ENCODE measurements at places on chromosomes 5 and 9.

DNA sequence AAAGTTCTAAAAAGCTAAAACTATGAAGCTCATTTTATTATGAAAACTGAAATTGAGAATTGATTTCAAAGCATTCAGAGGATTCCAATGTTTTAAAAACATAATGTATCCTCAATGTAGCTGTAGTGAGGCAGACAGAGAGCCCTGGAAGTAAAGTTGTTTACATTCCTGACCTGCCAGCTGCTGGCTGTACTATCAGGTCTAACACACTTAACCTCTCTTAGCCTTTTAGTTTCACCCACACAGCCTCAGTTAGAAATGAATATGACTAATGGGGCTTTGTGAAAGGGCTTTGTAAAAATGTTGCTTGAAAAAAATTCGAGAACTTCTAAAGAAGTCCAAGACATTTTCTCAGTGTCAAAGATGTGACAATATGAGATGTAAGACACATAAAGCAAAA is 122.6 kb downstream of the FBXL17 start:
- no peak for DNase-seq

GRCh38 chr5:149220750-149221149 is 50.9 kb upstream of the AFAP1L1 start:
- no peak for DNase-seq

GRCh38 chr9:84270847-84271530 is 69.6 kb downstream of the SLC28A3 start:
- peak; percentile 29 for DNase-seq

GRCh38 chr5:160727296-160727997 is 124.6 kb downstream of the ATP10B start:
- no peak for DNase-seq

DNA sequence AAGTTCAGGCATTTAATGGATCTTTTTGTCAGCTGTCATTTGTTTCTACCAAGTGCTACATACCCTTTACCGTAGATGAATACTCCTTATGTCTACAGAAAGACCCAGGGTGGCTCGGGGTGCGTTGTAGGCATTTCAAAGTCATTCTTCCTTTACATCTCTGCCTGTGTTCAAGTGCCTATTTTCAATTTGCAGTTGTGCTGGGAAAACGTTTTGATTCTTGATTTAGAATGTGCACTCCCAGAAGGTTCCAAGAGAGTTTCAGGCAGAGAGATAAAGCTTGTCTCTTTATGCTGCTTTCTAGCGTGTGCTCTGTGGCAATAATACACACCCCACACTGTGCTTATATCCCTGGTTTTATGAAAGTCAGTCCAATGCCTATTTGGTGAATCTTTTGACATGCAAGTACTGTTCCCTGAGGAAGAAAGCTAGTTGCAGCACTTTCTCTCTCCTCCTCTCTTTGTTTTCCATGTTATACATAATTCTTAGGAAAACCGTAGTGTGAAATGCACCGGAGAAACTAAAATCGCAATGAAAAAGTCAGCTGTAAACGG is 828.1 kb upstream of the ZNF608 start:
- DNase-seq: no peak

- DNase-seq: no peak
Measured at GRCh38 chr5:118236108-118236849, 752.1 kb downstream of the DTWD2 start.

- DNase-seq: no peak
Measured at GRCh38 chr9:82354279-82354659, 365.7 kb downstream of the SPATA31D1 start.

GRCh38 chr5:78587775-78588291 is 60.7 kb downstream of the LHFPL2 start:
- DNase-seq: no peak

DNA sequence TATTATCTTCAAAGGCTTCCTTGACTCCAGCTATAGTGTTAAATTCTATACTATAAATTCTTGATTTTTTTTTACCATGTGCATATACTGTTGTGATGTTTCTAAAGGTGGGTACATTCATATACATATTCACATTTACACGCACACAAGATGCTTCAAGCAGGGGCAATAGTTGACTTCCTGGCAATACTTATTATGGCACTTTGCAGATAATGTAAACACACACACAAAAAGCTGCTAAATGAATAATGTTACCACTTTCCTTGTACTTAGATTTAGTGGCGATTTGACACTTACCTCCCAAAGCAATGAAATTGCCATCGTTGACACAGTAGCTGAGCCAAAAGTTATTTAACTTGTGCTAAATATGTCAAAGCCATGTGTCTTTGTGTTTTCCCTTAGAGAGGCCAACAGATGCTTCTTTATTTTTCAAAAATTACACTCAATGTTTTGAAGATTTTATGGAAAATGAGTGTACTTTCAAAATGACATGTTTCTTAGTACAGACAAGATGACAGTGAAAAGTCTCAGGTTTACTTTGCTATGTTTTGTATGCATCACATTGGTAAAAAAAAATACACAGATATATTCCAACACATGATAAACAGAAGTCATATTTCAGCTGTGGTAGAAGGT is 12.2 kb upstream of the ERAP2 start:
- DNase-seq: no peak

- DNase-seq: no peak
Measured at GRCh38 chr9:116073826-116074225, 79.8 kb upstream of the PAPPA start.

- no peak for DNase-seq
Measured at GRCh38 chr5:123879071-123879470, 367.1 kb downstream of the CSNK1G3 start.

- DNase-seq: no peak
Measured at GRCh38 chr5:175325681-175326080, 118.3 kb downstream of the DRD1 start.

DNA sequence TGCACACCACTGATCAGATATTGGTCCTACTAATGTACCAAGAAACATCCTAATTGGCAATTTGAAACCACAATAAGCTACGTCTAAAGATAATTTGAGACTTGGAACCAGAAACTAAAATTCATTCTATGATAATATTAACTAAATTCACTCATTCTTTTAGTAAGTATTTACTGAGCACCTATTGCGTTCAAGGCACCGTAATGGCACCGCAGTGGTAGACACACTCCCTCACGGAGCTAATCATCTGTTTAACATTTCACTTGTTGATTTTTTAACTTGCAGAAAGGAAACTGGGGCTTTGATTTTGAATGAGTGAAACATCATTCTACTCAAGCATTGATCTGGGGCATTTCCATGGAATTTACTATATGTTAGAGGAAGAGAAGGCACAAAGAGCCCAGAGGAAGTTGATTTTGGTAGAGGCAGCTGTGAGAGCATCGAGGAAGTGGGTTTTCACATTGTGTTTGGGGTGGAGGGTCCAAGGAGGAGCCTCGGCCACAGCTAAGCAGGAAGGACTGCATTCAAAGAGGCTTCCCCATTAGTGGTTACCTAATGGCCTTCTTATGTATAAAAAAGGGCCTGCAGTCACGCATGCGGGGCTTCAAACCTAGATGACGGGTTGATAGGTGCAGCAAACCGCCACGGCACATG is 7.1 kb downstream of the RAPGEF1 start:
- DNase-seq: peak; percentile 93

GRCh38 chr9:118809160-118809625 is 560.0 kb downstream of the BRINP1 start:
- DNase-seq: no peak

DNA sequence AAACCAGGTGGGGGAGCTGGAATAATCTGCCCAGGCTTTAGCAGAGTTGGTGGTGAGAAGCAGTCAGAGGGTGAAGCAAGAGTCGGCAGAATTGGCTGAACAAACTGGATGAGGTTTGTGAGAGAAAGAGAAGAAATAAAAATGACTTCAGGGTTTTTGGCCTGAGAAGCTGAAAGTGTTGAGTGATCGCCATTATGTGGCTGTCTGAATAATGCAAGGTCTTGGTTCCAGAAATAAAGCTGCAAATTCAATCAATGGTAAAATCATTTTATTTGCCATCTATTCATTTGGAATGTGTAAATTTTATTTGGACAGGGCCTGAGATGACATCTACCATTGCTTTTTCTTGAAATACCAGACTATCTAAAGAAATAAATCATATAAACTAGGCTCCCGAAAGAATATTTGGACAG is 50.4 kb upstream of the DAB2 start:
- no peak for DNase-seq

DNA sequence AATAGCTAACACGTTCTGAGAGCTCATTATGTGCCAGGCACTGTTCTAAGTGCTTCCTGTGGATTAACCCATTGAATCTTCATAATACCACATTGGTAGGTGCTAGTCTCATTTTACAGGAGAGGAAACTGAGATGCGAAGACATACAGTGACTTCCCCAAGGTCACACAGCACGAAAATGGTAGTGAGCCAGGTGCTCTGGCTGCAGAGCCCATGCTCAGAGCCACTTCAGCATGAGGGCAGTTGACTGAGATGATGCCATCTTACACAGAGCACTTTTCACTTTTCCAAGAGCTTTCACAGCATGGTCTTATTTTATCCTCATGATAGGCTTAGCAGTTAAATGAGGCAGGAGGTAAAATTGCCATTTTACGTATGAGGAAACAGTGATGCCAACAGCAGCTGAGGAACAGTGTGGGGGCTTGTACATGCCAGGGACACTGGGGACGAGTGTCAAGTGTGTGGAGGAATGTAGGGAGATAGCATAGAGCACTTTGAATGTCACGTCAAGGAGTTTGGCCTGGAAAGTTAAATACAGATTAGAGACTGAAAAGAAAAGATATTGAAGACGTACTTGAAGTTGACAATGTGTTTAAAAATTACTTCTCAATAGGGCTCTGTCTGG is 180.0 kb downstream of the KIF4B start:
- no peak for DNase-seq

DNA sequence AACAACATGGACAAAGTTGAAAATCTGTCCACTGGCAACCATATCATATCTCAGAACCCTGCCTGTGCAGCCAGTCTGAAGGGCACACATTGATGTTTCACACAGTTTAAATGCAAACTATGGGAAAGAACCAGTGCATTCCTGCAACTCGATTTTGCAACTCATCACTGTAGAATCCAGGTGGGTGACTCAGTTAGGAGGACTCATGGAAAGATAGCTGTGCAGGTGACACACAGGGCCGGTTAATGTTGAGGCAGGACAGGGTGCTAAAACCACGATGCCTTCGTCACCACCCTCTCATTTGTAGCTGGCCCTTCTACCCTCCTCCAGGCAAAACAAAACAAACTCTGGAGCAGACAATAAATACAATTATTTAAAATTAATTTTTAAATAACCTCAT is 62.8 kb downstream of the TLE1 start:
- no peak for DNase-seq

DNA sequence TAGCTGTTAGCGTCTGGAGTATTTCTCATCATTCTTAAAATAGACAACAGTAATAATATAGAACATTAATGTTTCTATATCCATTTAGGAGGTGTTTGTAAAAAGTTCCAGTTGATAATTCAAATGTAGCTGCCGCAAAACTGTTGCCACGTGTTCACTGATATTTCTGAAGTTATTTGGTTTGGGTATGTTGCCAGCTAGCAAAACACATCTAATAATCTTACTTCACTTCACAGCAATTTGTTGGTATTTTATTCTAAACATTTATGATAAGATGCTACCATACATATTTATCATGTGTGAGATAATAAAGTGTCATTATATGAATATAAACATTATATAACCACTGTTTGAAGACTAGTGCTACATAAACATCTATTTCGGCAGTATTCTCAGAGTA is 101.6 kb downstream of the CDH12 start:
- DNase-seq: no peak

DNA sequence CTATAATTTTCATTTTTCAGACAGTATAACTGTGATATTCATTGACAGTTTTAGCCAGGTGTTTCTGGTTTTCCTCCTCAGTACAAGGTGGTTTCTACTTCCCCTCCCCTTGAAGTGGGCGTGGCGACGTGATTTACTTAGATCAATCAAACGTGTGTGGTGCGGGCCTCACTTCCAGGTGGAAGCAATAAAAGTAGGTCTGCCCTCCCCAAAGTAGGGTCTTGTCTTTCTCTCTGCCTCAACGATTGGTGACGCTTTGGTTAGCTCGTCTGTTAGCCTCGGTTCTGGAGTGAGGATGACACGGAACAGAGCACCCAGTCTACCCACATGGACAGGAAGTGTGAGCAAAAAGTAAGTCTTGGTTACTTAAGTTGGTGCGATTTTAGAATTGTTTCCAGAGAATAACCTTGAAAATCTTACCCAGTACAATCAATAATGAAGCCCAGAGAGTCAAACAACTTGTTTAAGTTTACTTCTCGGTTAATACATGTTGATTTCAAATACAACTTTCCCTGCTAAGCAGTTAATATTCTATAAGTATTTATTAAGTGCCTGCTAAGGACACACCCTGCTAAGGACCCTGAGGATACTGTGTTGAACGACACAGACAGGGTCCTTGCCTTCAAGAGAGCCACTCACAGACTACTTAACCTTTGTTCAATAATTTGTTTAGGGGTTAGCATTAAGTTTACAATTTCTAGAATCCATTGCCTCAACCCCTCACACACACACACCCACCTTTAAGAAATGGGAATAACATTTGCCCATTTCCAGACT is 48.4 kb downstream of the COX7C start:
- no peak for DNase-seq

DNA sequence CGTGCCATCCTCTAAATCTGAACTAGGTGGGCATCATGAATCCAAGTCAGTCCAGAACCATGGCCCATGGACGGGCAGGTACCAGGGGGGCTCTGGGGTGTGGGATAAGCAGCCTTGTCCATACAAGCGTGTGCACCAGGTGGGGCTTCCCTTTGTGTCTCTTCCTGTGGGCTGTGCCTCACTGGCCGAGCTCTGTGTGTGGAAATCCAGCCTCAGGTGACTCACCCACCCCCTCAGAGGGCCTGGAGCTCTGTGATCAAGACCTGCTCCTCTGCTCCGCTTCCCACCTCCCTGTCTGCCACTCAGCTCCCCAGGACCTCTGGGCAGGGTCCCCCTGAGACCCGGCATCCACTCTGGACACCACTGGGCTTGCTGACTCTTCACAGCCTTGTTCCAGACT is 33.0 kb downstream of the GADD45G start:
- no peak for DNase-seq

- DNase-seq: no peak
Measured at GRCh38 chr5:91885291-91886265, 502.5 kb upstream of the ARRDC3 start.

- no peak for DNase-seq
Measured at GRCh38 chr9:71668717-71669116, 99.6 kb downstream of the CEMIP2 start.

DNA sequence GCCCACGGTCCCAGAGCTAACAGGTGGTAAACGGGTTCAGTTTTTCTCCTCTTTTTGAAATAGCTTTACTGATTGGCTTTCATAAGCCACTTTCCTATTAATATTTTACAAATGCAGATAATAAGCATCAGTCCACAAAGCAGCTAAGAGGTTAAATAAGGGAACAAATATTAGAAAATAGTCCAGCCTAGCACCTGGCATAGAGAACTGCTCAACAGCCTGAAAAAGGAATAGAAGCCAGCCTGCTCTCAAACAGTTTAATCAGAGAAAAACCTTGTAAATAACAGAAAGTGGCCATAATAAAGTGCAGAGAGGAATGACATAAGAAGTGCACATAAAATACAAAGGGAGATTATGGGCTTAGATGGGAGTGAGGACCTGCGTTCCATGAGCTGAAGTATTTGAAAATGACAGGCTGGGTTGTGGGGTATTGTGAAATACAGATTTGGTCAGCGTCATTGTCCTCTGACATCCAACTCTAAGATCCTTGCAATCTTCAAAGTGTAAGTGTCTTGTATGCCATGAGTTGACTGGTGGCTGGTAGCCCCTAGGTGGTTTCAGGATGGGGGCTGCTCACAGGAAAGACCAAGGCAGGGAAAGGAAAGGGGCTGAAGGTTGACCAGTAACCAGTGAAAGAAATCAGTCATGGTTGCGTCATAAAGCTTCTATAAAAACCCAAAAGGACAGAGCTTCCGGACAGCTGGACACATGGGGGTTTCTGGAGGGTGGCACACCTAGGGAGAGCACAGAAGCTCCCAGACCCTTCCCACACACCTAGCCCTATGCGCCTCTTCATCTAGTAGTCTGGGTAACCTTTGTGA is 32.4 kb downstream of the MYO10 start:
- no peak for DNase-seq
